Natural killer cell (primary cell): ENCODE measurements at places on chromosomes 4 and X. TPM values are rescaled to one million over a fixed set of nuclear protein-coding genes. Genes with fewer than 3 reads are reported as not detected.

The MXRA5 gene
- total RNA-seq, result not detected

DNA sequence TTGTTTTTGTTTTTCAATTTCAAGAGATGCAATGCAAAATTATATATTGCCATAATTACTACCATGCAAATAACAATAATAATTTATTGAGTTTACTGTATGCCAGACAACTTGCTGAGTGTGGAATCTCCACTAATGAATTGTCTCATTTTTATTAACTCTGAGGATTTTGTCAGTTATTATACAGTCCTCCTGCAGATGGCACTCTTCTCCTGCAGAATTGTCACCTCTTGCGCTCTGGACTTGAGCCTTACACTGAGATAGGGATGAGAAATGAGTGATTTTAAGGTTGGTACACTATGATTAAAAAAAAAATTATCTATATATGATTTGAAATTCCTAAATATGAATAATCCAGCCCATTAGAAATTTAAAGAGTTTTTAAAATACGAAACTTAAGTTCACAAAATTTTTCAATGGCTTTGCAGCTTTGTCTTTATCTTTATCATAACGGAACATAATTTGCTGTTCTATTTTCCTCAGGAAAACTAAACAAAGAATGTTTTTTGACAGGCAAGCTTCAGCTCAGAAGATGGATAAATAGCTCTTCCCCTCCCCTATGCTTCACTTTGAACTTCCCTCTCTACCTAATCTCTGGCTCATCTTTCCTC lies 12.7 kb upstream of the PAQR3 start:
- peaks cover 2% of the 10 kb centered on the region for H3K27me3 ChIP-seq
- no peaks in the 10 kb centered on the region for H3K4me1 ChIP-seq
- no peak for DNase-seq
- H3K27ac ChIP-seq, result no peak overlapping the region

GRCh38 chrX:76279007-76279406 lies 106.1 kb downstream of the PBDC1 start:
- H3K4me1 ChIP-seq, result no peaks in the 10 kb centered on the region
- no peak overlapping the region for H3K4me3 ChIP-seq
- H3K27me3 ChIP-seq, result no peaks in the 10 kb centered on the region
- no peaks in the 10 kb centered on the region for H3K36me3 ChIP-seq

DNA sequence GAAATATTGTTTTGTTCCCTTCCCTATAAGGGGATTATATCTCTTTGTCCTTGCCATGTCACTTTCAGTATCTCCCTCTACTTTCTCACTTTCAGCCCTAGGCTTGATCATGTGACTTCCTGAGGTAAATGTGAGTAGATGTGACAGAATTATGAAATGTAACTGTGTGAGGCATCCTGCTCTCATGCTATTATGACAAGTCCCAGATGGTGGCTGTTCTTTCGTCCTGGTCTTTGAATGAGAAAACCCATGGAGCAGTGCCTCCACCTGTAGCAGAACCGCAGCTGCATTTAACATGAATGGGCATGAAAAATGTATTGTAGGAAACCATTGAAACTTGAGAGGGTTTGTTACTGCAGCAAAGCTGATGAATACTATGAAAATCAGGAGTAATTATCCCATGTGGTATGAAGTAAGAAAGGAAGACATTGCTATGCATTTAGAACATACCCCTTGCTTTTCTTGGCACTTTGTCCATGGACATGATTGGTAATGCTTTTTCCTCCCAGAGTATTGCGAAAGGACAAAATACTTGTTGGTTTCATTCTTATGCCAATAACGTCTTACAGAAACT lies 202.2 kb upstream of the GPRIN3 start:
- no peak overlapping the region for H3K4me3 ChIP-seq
- no peak for DNase-seq
- peak overlapping the region; percentile 3 for H3K27ac ChIP-seq
- peaks cover 4% of the 10 kb centered on the region for H3K4me1 ChIP-seq
- H3K27me3 ChIP-seq, result no peaks in the 10 kb centered on the region
- no peaks in the 10 kb centered on the region for H3K36me3 ChIP-seq

GRCh38 chrX:16834806-16835205 lies 35.4 kb downstream of the RBBP7 start:
- no peak overlapping the region for H3K27ac ChIP-seq
- H3K36me3 ChIP-seq, result peaks cover 15% of the 10 kb centered on the region
- no peaks in the 10 kb centered on the region for H3K27me3 ChIP-seq
- DNase-seq, result no peak
- peaks cover 4% of the 10 kb centered on the region for H3K4me1 ChIP-seq

DNA sequence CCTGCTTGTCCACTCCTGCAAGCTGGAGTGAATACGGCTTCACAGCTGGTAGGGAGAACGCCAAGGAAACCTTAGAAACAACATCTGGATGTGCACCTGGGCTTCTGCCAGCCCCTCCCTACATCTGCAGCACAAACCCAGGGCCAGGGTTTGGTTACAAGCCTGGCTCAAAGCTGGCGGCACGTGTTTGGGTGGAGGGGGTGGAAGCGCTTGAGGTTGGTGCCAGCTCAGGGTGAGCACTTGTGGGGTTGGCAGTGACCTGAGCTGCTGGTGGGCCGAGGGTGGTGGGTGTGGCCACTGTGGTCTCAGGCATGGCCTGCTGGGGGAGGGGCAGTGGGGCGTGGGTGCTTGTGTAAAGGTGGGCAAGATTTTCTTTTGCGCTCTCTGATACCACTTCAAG lies 15.6 kb downstream of the ELF4 start:
- no peak overlapping the region for H3K27ac ChIP-seq
- H3K36me3 ChIP-seq, result no peaks in the 10 kb centered on the region
- no peak overlapping the region for H3K4me3 ChIP-seq
- no peaks in the 10 kb centered on the region for H3K27me3 ChIP-seq
